Sigmoid colon (tissue), 7 donors: ENCODE measurements at places on chromosomes 1 and 21. TPM values are rescaled to one million over a fixed set of nuclear protein-coding genes. Genes with fewer than 3 reads are reported as not detected.

CORT gene
- 0.71 TPM for total RNA-seq

OR4F16 gene
- not detected for total RNA-seq

TMEM53 gene
- total RNA-seq = 5.6 TPM

PIGR gene
- not detected for total RNA-seq

CNIH3 gene
- total RNA-seq = 2.2 TPM

HSD3B2 gene
- total RNA-seq = not detected

ZNF670 gene
- 3.0 TPM for total RNA-seq

NBPF4 gene
- not detected for total RNA-seq

LCE2A gene
- not detected for total RNA-seq

GPR25 gene
- total RNA-seq = not detected

BTBD19 gene
- total RNA-seq = 9.4 TPM

DUSP10 gene
- total RNA-seq = 18.2 TPM

NUAK2 gene
- total RNA-seq = 0.28 TPM

ZNF695 gene
- total RNA-seq = not detected

RBP7 gene
- 11.4 TPM for total RNA-seq

THEM5 gene
- total RNA-seq = not detected

CHRNB2 gene
- total RNA-seq = 0.95 TPM

TINAGL1 gene
- total RNA-seq = 134 TPM

MANEAL gene
- total RNA-seq = 1.4 TPM

MPZ gene
- total RNA-seq = 3.1 TPM

S100A14 gene
- not detected for total RNA-seq

GPATCH3 gene
- 7.1 TPM for total RNA-seq

ADAMTS4 gene
- total RNA-seq = 13.2 TPM

KLHL21 gene
- total RNA-seq = 71.3 TPM

KRTAP6-2 gene
- not detected for total RNA-seq

NOC2L gene
- total RNA-seq = 27.1 TPM

AMY1C gene
- not detected for total RNA-seq

MTARC2 gene
- total RNA-seq = 22.7 TPM

CELA2A gene
- total RNA-seq = not detected

MFSD2A gene
- 8.1 TPM for total RNA-seq

KIAA0040 gene
- total RNA-seq = 22.1 TPM

S100A2 gene
- total RNA-seq = 0.68 TPM

PLEKHM2 gene
- total RNA-seq = 28.9 TPM

STUM gene
- 16.1 TPM for total RNA-seq

RERE gene
- total RNA-seq = 90.6 TPM

SFPQ gene
- 136 TPM for total RNA-seq

NPHS2 gene
- not detected for total RNA-seq

ANGPTL3 gene
- not detected for total RNA-seq

RASAL2 gene
- 25.5 TPM for total RNA-seq
